Activated CD4-positive, CD25-positive, alpha-beta regulatory T cell (primary cell): ENCODE measurements at places on chromosomes 5 and 9.
A peak's percentile ranks its signal among the peaks of the same experiment; 100 is the strongest.

DNA sequence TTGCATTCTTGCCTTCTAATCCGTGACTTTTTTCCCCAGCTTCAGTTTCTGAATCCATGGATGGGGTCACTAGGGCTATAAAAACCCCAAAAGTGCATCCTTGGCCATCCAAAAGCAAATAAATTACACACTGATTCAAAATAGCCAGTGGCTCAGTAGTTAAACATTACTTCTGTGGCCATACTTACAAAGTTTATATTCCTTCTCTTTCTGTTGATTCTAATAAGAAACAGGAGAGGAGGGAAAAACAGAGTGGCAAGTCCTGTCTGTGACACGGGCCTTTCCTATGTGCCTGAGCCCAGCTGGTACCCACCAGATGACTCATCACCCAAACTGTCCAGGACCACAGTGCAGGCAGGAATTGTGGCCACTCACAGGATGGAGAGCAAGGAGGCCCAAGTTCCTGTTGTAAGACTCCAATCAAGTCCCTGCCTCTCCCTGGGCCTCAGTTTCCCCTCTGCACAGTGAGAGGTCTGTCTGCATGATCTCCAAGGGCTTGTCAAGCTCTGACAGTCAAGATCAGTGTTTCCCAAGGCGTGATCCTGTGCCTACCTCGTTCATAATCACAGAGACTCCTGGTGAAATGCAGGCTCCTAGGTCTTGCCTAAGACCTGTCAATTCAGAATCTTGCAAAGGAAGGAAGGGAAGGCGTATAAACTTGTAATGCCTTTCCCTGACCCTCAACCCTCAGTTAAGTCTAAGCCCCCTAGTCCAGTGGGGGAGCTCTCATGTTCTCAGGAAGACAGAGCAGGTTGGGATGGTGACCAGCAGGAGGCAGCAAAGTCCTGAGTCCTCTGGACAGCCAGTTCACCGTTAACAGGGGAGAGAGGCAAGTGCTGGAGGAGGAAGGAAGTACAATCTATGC is 29.5 kb downstream of the TNIP1 start:
- peak; percentile 26 for DNase-seq

DNA sequence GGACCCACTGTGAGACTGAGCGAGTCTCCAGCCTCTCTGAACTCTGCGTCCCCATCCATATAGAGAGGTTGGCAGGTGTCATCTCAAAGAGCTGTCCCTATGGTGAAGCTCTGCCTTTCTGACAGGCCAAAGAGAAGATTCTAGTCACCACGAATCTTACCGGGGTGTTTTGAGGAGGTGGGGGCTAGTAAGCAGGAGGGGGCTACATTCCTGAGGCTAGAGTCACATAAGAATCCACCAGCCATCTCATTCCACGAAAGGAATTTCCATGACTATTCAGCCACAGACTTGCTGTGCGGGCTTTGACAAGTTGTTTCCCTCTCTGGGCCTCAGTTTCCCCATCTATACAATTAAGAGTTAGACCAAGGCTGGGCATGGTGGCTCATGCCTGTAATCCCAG is 16.3 kb downstream of the PDGFRB start:
- no peak for DNase-seq

GRCh38 chr9:136728548-136729123 is 14.1 kb downstream of the LCN10 start:
- no peak for DNase-seq

DNA sequence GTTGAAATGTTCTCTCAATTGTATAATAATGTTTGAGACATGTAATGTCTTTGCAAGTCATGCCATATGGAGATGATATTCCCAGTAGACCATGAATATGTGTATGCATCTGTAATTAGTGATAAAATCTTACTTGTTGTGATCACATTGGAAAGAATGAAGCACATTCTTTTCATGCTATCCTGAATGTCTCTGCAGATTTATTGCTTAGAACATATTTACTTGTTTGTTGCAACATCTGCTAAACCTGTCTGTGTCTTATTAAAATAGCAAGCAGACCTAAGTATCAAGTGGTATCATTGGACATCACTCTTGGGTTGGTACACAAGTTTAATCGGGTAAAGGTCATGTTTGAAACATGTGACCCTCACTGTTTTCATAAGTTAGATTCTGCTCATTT is 265.5 kb upstream of the CD180 start:
- no peak for DNase-seq

- DNase-seq: no peak
Measured at GRCh38 chr9:33272061-33272460, 7.2 kb downstream of the CHMP5 start.

DNA sequence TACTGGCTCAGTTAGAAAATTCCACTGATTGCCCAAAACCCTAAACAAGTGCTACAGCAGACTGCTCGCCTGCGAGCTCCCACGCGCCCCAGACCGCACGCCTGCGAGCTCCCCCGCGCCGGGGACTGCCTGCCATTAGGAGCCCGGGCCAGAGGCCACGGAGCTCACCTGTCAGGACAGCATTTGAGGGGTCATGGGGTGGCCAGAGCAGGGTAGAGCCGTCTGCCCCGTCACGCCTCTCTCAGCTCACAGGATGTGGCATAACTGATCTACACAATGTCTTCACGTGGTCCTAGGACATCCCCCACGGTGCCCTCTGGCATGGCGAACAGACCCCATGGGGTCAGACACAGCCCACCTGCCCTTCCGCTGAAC is 29.1 kb upstream of the LRRC14B start:
- no peak for DNase-seq

DNA sequence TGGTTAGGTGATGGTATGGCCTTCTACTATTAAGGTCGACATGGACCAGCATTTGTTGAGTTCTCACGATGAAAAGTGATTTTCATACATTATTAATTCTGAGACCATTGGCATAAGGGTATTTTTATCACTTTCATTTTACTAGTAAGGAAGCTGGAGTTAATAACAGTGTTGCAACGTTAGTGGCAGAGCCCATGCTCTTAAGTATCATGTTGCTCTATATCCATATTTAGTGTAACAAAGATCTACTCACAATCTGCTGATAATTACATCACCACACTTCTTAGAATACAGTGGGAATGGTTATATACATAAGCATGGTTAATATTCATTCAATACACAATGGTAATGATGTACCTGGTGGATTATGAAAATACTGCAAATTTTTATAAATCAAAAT is 81.9 kb downstream of the PRR16 start:
- no peak for DNase-seq
